Left lobe of liver (tissue), 2 donors: ENCODE measurements at places on chromosomes 7 and 10. TPM values are rescaled to one million over a fixed set of nuclear protein-coding genes. Genes with fewer than 3 reads are reported as not detected.

GRCh38 chr7:149625947-149626392 lies 128.4 kb upstream of the ZNF746 start:
- DNase-seq: no peak

- no peak for DNase-seq
Observed at GRCh38 chr7:132446260-132446659, 130.0 kb downstream of the PLXNA4 start.

GRCh38 chr10:32367793-32368453 lies 21.0 kb upstream of the EPC1 start:
- DNase-seq: peak; percentile 75

- DNase-seq: no peak
Observed at GRCh38 chr7:38198366-38198765, 20.3 kb downstream of the STARD3NL start.

GRCh38 chr7:104629408-104629807 lies 301.0 kb downstream of the LHFPL3 start:
- DNase-seq: no peak

DNA sequence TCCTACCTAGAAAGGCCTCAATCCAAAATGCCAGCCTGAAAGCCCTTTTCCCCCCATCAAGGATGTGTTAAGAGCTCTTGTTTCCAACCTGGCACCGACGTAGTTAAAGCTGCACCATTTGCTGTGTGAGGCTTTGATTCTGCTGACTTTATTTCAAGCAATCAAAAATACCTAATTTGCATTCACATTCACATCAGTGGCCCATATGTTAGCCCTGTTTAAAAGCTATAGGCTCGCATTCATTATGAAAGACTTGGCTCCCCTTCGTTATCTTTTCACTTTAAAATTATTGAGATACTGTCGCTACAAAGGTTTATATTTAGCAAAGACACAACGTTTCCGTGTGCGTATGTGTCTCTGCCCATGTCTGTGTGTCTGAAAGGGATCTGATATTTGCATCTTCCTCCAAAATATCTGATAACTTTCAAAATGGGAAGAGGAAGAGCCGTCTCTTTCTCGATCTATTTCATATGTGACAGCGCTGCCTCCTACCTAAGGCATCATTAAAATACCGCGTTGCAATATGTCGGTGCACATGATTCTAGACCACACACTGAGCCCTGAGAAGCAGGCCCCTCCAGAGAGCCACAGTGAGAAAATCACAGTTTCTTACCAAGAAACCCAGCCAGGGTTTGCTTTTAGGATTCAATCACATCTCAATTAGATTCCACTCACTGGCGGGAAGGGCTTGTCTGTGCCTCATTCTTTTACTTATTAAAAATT lies 57.1 kb upstream of the ITPRID1 start:
- DNase-seq: no peak

DNA sequence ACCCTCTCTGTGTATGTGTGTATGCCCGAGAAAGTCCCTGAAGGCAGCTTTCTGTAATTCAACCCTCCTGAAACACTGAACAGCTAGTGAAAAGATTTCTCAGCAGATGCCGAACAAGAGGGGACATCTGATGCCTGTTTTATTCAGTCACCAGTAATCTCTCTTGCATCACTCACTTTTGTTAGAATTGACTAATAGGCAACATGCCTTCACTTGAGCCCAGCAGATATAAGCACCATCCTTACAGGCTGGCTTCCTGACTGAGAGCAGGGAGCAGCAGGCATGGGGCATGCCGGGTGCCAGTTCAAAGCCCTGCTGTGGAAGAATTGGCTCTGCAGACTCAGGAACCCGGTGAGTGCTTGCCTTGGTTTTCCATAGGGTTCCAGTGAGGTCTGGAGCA lies at the start of gene ABCA13:
Gene ABCA13 (plus strand): TSS at position 257 of the 400 bp plus-strand sequence. CDS start 26 bp downstream, at position 283.
- DNase-seq: no peak

- DNase-seq: no peak
Observed at GRCh38 chr7:92615861-92616260, 25.7 kb upstream of the FAM133B start.

- DNase-seq: peak; percentile 84
Observed at GRCh38 chr7:112202816-112203215, 3.4 kb downstream of the DOCK4 start.

DNA sequence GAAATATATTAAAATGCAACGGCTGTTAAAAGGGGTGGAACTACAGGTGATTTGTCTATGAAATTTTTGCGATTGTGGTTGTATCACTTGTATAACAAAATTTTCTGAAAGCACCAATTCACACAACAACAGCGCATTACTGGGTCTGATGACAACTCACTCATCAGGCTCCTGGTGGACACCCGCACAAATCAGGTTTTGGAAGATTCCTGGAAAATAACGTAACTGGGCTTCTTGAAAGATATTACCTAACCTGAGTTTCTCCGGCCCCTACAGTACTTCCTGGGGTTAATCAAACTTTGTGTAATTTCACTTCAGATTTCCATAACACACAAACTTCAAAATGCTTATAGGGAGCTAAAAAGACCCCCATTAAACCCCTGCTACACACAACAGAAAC lies 7.6 kb downstream of the SNX8 start:
- DNase-seq: no peak

GRCh38 chr7:17672783-17673182 lies 267.5 kb downstream of the SNX13 start:
- DNase-seq: no peak

The OGDHL gene
- 88.9 TPM for total RNA-seq

The NPFFR1 gene
- not detected for total RNA-seq

The CC2D2B gene
- total RNA-seq: 0.10 TPM

The LMOD2 gene
- total RNA-seq: 0.10 TPM
